ENCODE measurements at places on chromosomes 3 and 15.

DNA sequence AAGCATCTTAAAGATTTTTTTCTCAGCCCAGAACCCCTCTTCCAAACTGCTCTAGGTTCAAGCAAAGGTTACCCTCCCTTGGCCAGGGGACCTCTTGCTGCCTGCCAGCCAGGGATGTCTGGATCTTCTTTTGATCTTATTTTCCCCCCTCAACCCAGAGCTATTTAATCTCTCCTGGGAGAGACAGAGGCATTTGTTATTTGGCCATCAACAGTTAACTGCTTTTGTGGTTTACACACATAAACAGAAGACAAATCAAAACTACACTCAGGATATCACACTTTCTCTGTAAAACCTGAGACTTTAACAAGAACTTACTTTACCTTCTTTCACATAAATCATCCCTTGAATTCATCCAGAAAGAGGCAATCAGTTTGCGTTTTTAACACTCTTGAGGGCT lies 272.5 kb downstream of the THSD4 start:
- DNase-seq, result no peak

DNA sequence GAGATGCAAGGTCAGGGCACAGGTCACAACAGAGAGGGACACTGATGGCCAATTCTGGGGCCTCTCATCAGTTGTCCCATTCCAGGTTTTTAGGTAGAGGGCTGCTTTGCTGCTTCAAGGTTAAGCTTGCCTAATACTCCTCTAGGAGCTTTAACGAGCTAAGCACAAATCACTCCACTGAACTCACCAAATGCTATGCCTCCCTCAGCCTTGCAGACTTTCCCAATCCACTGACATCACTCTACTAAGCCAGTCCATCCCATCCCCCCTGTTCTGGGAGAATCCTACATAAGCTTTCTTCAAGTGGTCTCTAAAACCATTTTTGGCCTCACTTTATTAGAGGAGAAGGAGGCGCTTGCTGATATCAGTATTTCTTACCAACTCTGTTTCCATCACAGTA lies 24.8 kb upstream of the PDCD6IP start:
- no peak for DNase-seq

DNA sequence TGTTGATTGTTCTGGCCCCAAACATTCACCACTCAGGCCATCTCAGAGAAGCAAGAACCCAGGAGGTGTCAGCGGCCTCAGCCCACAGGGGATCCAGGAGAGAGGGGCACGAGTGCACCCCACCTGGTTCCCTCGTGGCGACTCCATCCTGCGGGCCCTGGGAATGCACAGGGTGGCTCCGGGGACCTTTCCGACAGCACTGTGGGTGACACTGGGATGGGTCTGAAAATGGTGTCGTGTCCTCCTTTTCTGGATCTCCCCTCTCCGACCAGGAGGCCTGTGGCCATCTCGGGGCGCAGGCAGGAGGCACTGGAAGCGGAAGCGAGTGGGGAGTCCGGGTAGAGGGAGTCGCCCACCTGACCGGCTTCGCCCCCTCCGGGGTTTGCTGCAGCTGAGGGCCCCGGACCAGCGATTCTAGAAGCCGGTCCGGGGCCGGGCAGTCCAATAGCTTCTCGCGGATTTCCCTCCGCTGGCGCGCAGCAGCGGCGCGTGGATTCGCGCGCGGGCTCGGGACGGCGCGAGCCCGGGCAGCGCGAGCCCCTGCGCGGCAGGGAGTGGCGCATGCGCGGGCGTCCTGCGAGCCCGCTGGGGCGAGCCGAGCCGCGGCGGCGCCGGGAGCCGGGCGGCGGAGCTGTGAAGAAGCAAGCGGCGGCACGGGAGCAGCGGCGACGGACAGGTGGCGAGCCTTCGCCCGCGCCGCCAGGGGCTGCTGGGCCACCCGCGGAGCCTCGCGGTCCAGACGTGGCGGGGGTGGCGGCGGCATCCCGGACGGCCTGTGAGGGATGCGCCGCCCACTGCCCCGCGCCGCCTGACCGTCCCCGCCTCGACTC lies at the start of gene DOCK3:
DOCK3 (plus strand) TSS at position 579 of the 830 bp plus-strand sequence. CDS start 337 bp downstream, outside the sequence.
- no peak for DNase-seq

- DNase-seq, result no peak
Observed at GRCh38 chr15:74050556-74051234, 31.7 kb downstream of the GOLGA6A start.

Measured in NCI-H2081 treated with DMSO at 0.1 percent for 48 hours (cell line).